Stimulated activated CD4-positive, alpha-beta T cell treated with anti-CD3 and anti-CD28 coated beads, Interleukin-12 subunit alpha, Interleukin-12 subunit beta, amount 100 ng/mL, for 4 hours (primary cell): ENCODE measurements at places on chromosomes 12 and 14.

DNA sequence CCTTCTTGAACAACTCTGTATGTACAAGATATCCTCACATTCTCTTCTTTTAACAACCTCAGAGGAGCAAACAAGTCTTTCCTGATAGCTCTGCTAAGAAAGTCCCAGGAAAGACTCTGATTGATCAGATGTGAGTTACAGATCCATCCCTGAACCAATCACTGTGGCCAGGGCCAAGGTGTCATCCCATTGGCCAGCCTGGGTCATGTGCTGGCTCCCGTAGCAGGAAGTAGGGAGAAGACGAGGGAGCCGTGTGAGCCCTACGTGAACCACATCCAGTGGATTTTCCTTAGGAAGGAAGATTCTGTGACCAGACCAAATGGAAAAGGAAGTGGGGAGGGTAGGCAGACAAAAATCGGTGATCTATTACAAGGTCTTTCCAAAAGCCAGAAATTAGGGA lies 5.6 kb downstream of the P2RX7 start:
- no peak for DNase-seq

DNA sequence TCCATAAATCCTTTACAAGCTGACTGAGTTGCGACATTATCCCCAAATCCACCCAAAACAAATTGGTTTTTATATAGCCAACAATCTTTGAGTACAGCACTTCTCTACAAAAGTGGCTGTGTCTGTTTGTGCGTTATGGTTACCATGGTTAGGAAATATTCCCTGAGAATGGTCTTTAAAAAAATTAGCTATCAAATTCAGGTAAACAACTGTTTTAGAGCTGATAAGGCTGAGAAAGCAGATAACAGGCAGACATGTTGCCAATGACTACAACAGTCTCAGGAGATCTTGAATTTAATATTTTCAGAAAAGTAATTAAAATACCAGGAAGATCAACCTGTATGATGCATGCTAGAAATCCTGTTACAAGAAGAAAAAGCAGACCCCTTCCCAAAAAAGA lies 248.0 kb downstream of the RASSF9 start:
- DNase-seq: no peak

GRCh38 chr12:93335603-93336162 lies 42.0 kb upstream of the NUDT4 start:
- no peak for DNase-seq

DNA sequence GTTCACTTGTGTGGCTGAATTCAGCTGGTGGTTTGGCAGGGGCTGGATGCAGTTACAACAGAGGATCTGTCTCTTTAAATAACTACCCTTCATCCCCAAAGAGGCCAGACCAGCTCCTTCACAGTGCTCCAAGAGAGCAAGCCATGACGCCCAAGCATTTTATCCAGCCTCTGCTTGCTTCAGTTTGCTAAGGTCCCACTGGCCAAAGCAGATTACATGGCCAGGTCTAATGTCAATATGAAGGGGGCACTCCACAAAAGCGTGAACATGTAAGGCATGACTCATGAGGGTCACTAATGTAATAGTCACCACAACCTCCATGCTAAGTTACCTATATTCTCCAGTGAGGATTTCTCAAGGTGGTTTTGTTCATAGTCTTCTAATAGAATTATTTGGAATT lies 62.9 kb downstream of the MARK3 start:
- DNase-seq: no peak

DNA sequence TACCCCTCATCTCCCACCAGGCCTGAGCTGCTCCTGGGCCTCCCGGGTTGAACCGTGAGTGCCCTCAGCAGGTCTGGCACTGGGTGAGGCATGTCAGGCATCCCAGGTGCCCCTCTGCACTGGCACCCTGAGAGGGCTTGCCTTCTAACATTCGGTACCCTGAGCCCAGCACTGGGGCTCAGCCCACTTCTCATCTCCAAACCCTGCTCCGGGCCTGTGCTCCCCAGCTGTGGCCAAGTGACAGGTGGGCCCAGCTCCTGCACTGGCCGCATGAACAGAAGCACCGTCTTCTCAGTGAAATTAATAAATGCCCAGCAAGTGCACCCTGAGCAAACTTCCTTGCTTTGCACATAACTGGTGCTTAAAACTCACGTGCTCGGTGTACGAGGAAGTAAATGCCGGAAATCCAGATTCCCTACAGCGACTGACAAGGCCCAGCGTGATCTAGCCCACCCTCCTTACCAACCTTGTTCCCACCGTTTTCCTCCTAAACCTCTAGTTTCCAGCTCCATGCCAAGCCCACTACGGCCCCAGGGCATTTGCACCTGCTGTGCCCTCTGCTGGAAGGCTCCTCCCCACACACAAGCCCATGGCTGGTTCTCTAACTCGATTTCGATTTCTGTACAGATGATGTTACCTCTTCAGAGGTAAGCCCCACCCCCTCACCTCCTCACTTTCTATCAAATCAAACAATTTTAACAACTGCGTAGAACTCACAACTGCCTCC lies 115.2 kb upstream of the NCOR2 start:
- no peak for DNase-seq

DNA sequence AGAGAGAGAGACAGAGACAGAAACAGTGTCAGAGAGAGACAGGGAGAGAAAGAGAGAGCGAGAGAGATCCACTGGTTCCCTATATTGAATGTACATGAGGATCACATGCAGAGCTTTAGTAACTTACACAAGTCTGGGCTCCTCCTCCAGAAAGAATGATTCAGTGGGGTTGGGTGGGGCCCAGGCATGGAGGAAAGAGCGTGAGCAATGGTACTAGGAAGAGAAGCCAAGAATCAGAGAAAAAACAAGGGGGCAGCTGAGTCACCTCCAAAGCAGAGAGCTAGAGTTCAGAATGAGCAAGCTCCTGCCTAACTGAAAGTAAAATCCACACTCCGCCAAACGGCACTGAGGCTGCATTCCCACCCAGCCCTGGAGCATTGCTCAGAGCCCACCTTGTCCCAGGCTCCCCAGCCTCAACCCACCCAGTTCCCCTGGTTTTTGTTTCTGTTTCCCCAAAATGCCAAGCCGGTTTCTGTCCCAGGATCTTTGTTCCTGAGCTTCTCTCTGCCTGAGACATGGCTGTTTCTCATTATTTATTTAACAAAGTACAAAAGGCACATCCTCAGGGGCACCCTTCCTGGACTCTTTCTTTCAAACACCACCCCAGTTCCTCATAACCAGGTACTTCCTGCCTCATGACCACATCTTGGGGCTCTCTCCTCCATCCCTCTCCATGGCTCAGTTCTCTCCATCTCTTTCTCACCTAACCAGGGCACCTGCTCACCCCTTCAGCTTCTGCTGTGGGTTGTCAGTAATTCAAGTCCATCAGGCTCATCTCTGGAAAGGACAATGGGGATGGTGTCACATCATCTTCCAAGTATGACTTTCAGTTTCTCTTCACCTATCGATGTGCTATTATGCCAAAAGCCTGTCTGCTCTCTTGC lies 670.3 kb upstream of the TBX3 start:
- no peak for DNase-seq
